Urothelium cell line (cell line): ENCODE measurements at places on chromosomes 12 and 14.

- DNase-seq, result no peak
These were observed 97.3 kb upstream of the ALX1 start for GRCh38 chr12:85182699-85183098.

- no peak for DNase-seq
These were observed 161.2 kb downstream of the PRKCH start for GRCh38 chr14:61482348-61483206.

GRCh38 chr14:94386085-94387031, 2.0 kb downstream of the SERPINA1 start:
- DNase-seq, result no peak

GRCh38 chr12:29066011-29066588, 83.0 kb upstream of the FAR2 start:
- peak; percentile 48 for DNase-seq

- no peak for DNase-seq
These were observed 356.0 kb downstream of the ADGRD1 start for GRCh38 chr12:131309700-131310099.

GRCh38 chr12:68387338-68387737, 55.2 kb upstream of the MDM1 start:
- no peak for DNase-seq

- no peak for DNase-seq
These were observed 95.1 kb downstream of the CAND1 start for GRCh38 chr12:67364228-67364627.

DNA sequence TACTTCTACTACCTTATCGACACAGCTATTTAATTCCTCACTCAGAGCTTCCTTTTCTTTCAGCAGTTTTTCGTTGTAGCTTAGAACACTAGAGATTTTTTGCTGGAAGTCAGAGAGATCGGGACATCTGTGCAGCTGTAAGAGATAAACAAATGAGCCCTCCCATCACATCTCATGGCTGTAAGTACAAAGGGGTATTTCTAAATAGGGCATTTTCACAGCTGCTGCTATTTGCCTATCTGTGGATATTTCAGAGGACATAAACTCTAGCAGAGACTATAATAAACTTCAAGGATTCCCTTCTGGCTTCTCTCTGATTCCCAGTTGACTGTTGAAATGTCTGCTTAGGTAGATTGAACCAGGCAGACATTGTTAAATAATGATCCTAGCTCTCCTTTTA, 76.1 kb upstream of the SAV1 start:
- DNase-seq, result no peak

GRCh38 chr12:29220632-29221336, 71.7 kb downstream of the FAR2 start:
- DNase-seq, result no peak

- peak; percentile 80 for DNase-seq
These were observed 22.7 kb downstream of the TRAFD1 start for GRCh38 chr12:112148031-112148513.

DNA sequence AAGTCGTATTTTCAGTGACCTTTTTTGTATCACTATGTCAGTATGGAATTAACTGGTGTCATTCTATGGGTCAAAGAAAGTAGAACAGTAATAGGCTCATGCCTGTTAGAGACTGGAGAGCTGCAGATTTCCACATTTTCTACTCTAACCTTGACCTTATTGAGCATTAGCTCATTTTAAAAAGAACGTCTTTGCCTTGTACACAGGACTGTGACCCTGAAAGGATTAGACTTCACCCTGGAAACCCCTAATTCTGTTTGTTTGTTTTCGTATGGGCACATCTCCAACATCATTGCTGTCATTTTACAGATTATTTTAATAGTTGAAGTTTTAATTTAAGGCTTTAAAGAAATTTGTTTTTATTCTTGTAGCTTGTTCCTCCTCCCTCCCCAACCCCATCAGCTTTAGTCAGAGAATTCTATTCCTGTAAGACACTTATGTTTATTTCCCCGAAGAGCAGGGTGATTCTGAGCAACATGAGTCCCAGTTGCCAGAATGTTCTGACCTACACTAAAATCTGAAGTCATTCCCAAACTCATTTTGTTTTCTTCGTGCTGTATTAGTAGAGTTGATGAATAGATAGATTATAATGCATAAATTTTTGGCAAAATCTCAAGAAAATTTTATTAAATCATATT, 451.3 kb downstream of the FOXG1 start:
- DNase-seq, result no peak

GRCh38 chr14:35883677-35884293, 57.6 kb downstream of the BRMS1L start:
- DNase-seq, result peak; percentile 30

- DNase-seq, result peak; percentile 47
These were observed 1.6 kb downstream of the ART4 start for GRCh38 chr12:14841761-14842160.

DNA sequence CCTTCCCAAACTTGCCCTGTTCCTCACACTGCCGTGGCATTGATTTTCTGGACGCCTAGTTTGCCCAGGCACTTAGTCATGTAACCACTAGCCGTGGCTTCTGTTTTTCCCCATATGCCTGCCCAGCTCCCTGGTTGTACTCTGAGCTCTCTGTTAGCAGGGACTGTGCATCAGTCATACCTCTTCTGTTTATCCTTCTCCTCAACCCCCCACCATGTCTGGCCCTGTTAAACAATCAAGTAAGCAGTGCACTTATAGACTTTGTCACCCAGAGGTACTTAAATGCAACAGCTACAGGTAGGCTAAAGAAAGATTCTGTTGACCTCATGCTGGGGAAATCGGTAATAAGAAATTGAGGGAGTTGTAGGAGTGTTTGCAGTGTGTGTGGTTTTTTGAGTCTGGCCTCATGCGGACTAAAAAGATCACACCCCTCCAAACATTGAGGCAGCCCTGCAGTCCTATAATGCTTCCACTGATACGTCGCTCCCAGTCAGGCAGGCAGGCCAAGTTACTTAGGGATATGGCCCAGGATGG, 17.0 kb downstream of the UBE3B start:
- no peak for DNase-seq

- DNase-seq, result no peak
These were observed 286 bp downstream of the PPP4R3A start for GRCh38 chr14:91509878-91510170.

DNA sequence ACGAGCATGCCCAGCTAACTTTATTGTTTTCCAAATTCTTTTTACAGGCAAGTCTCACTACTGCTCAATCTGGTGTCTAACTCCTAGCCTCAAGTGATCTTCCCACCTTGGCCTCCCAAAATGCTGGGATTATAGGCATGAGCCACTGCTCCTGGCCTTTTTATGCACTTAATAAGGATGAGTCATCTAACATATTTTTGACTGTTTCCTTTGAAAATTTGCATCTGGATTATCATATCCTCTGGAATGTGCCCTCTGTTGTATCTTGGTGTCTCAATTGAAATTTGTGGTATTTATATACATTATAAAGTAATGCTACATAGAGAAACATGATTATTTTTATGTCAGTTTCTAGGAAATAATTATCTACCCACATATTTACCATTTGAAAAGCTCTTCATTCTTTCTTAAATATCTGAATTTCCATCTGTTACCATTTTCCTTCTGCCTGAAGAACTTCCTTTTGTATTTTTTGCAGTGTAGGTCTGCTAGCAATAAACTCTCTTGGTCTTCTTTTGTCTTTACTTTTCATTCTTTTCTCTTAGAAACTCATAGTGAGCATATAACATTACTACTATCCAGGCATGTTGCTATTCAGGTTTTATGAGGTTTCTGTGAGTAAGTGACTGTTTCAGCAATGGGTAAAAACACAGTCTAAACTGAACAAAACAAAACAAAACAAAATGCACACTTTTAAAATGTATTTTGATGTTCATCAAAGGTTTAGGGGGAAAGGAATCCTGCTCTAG, 52.8 kb upstream of the CNOT2 start:
- DNase-seq, result no peak

GRCh38 chr14:34111953-34112352, 161.1 kb upstream of the EGLN3 start:
- DNase-seq, result no peak

DNA sequence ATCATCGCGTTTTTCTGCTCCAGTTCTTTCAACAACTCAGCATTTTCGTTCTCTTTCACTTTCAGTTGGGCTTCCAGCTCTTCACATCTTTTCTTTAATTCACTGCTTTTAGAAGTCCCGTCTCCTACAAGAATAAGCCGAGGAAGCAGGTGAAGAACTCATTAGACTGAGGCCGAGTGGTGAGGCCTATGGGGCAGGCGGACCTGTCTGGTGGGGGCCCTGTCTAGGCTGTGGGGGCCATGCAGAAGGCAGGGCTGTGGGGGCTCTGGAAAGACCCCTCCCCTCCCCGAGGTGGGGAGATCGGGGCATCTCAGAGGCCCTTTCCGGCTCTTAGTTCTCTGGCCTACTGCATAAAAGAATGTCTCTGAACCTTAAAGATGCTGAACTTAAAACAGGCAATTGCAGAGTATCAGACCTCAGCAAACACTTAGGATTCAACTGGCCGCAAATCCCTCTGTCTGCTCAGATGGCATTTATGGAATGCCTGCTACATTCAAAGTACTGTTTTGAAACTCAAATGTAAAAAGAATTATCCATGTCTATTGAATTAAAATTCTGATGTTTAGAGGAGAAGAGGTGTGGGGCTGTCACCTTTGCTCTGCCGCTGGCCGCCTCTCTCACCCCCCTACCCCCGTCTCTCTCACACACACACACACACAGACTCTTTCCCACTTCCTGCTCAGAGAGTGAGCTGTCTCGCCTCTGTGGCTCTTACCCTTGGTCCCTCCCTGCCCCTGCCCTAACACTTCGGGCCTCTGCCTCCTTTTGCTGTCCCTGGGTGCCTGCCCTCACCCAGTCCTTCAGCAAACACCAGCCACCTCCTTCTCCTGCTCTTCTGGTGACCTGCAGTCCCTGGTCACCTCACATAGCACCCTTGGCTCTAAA, 34.7 kb downstream of the CCDC92 start:
- DNase-seq, result no peak

- no peak for DNase-seq
These were observed 189.0 kb downstream of the SOX5 start for GRCh38 chr12:23760495-23760894.

- no peak for DNase-seq
These were observed 61.2 kb downstream of the SLC38A1 start for GRCh38 chr12:46207644-46208043.

GRCh38 chr14:91067186-91067585, 6.7 kb upstream of the RPS6KA5 start:
- no peak for DNase-seq

- DNase-seq, result no peak
These were observed 3.5 kb downstream of the MYF6 start for GRCh38 chr12:80710727-80711449.

DNA sequence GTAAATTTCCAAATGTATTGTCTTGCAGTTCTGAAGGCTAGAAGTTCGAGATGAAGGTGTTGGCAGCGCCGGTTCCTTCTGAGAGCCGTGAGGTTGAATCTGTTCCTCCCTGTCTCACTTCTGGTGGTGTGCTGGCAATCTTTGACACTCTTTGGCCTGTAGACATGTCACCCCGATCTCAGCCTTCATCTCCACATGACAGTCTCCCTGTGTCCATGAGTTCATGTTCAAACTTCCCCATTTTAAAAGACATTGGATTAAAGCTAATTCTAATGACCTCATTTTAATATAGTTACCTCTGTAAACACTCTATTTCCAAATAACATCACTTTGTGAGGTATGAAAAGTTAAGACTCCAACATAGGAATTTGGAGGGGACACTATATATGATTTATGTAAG, 4.1 kb upstream of the RBM19 start:
- DNase-seq, result no peak

GRCh38 chr14:55819610-55820304, 239.8 kb downstream of the KTN1 start:
- no peak for DNase-seq

DNA sequence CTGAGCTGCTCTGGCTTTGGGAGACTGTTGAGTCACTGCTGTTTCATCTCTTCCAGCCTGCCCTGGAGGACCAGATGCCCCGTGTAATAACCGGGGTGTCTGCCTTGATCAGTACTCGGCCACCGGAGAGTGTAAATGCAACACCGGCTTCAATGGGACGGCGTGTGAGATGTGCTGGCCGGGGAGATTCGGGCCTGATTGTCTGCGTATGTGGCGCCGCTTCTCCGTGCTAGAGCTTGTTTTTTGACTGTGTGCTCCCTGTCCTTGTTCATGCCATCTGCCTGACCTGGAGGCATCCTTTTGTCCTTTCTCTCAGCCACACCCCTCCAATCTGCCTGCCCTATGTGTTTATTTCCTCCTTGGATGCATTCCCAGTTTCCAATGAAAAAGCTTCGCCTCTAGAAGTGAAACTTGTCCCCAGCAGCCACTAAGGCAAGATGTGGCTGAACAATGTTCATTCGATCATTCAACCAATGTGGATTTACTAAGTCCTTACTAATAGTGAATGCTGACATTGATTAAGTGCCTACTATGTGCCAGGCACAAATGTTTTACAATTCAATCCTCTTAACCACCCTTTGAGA, 98.6 kb downstream of the NT5DC3 start:
- no peak for DNase-seq

- no peak for DNase-seq
These were observed 28.4 kb downstream of the BCL2L14 start for GRCh38 chr12:12099102-12099501.

DNA sequence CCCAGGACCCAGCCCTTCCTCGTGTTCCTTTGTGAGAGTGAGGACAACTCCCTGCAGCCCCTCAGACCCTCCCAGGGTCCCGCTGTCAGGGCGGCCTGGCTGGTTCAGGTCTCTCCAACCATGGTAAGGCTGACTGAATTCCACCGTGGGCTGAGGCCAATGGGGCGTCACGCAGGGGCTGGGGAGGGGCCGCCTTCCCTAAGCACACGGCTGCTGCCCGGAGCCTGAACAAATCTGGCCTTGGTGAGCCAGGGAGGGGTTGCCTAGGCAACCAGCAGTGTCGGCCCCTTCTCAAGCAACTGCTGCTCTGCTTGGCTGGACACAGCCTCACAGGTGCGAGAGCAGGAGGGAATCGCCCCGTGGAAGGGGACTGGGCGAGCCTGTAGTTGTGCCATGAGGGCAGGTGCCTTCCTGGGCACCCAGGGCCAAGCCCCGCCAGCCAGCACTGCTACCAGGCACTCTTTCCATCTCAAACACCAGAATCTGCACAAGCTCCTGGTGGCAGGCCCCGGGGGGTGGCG, 37.0 kb upstream of the GALNT9 start:
- DNase-seq, result no peak

GRCh38 chr14:24700511-24700910, 66.5 kb upstream of the GZMB start:
- DNase-seq, result no peak

GRCh38 chr14:73785336-73785833, 66.2 kb upstream of the PTGR2 start:
- DNase-seq, result no peak
